ENCODE measurements at places on chromosomes 5 and 9.

GRCh38 chr5:3594510-3595005 lies 1.1 kb upstream of the IRX1 start:
- no peak for DNase-seq

DNA sequence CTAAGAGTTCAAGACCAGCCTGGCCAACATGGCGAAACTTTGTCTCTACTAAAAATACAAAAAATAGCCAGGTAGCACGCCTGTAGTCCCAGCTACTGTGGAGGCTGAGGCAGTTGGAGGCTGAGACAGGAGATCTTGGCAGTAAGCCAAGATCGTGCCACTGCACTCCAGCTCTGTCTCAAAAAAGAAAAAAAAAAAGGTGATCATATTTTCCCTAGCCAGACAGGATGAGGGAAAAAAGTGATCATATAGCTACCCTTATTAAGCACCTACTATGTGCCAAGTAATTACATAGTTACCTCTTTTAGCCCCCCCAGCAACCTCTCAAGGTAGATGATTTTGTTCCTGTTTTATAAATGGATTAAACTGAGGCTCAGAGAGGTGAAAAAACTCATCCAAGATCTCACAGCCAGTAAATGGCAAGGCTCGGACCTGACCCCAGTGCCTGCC lies 18.1 kb upstream of the RPL26L1 start:
- no peak for DNase-seq

GRCh38 chr9:130444565-130445221 lies at the start of gene ASS1:
ASS1 (plus strand) TSS chr9:130444961; CDS start chr9:130452229, 7,268 bp downstream.
- no peak for DNase-seq

DNA sequence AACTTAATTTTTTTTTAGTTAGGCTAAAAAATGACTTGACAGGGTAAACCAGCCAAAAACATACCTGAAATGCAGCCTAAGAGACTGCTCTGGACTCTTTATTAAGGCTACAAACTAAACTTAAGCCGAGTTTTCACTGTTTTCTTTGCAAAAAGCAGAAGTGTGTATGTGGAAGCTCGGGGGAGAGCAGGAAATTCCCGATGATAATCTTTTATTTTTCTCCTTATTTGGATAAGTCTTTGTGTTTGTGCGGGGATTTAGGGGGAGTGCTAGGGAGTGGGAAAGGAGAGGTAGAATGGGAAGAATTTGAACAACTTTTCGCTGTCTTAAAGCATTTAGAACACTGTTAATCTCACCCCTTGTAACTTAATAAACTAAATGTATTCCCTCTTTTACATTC lies 30.7 kb upstream of the GPR21 start:
- DNase-seq, result no peak

GRCh38 chr9:72601615-72602014 lies 80.2 kb downstream of the TMC1 start:
- no peak for DNase-seq

DNA sequence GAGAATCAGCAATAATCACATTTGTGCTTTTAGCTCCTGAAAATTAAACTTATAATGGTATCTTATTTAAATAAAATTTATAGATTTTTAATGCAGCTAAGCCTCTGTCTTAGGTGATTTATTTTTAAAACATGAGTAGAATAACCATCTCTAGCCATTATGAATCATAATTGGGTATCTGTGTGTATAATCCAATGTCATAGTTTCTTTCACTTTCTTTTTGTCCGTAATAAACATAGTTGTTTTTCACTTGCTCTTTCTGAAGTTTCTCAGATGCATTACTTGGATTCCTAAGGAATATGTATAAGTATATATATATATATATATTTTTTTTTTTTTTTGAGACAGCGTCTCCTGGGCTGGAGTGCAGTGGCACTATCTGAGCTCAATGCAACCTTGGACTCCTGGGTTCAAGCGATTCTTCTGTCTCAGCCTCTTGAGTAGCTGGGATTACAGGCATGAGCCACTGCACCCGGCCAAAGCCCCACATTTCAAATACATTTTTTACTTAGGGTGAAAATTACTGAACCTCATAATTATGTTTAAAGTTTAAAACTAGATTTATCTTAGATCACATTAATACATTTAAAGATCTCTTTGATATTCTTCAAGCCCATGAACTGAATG lies 377.1 kb downstream of the PRDM9 start:
- DNase-seq, result no peak

DNA sequence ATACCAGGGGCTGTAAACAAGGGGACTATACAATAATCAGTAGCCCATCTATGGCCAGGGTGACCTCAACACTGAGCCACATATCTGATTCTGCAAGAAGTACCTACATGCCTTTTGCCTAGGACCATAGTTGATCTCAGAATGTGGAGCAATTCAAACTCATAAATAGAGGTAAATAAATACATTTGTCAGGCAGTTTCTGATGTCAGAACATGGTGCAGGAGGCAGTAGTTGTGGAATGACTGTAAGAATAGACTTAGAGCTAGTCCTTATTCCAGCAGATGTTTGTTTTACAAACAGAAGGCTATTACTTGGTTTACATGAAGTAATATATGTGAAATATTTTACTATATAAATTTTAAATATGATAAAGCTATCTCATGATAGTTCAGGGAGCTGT lies 330.7 kb upstream of the DAB2 start:
- DNase-seq, result no peak

- no peak for DNase-seq
Measured at GRCh38 chr9:133604214-133604613, 5.0 kb downstream of the FAM163B start.

DNA sequence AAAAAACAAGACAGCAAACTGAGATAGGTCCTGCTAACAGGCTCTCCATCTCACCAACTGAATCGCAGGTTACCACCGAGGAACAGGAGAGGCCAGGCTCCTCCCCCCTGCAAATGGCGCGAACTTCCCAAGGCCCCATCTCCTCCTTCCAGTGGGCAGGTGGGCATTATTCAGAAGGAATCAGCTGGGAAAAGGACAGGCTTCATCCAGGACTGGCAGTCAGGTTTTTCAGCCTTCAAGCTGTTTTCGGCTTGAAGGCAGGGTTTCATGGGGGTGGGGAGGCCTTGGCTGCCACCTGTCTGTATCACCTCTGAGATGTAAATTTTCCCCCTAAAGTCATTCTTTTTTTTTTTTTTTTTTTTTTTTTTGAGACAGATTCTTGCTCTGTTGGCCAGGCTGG lies 79.4 kb downstream of the SFXN1 start:
- DNase-seq, result no peak

DNA sequence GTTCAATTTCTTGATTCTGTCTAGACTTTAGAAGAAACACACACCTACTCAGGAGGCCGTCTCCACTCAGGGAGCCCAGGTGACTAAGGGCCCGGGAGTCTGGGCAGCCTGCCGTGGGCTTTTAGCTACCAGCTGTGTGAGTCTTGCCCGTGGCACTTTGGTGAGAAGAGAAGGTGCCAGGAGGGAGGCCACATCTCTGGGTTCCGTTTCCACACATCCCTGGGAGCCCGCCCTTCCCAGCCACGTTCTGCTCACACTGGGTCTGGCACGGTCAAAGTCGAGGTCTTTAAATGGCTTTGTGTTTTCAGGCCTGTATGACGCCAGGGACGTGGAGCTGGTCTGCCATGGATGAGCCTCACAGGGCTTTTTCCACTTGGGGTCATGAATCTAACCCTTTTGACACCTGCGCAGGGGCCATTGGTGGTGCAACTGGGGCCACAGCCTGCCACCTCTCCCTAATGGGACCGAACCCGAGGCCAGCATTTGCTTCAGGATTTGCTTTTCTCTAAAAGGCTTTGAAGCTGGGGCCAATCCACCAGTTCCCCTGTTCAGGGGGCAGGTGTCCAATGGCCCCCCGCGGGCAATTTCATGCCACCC lies 17.2 kb upstream of the FCN2 start:
- no peak for DNase-seq

- DNase-seq, result no peak
Measured at GRCh38 chr5:181189363-181189961, 15.5 kb downstream of the TRIM7 start.

DNA sequence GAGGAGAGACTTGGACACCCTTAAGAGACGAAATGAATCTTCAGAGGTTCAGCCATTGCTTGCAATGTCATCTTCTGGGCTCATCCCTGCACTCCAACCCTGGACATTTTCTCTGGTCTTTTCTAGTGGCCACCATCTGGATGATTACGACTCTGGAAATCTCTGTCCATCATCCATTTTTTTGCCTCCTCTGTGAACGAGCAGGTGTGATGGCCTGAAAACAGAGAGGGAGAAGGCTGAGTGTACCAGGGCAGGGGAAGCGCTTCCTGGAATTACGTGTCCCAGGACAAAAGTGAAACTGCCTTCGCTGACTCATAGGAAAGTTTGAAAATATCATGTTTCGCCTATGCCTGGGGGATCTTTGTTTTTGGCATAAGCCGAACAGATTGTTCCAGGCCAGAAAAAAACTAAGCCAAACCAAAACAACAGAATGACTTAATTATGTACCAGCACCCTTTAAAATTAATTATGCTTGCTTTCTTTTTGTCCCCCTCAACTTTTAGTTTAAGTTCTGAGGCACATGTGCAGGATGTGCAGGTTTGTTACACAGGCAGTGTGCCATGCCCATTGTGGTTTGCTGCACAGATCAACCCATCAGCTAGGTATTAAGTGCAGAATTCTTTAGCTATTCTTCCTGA lies 31.9 kb downstream of the ANKRD33B start:
- no peak for DNase-seq

GRCh38 chr9:97366476-97366875 lies 45.4 kb upstream of the TDRD7 start:
- no peak for DNase-seq

DNA sequence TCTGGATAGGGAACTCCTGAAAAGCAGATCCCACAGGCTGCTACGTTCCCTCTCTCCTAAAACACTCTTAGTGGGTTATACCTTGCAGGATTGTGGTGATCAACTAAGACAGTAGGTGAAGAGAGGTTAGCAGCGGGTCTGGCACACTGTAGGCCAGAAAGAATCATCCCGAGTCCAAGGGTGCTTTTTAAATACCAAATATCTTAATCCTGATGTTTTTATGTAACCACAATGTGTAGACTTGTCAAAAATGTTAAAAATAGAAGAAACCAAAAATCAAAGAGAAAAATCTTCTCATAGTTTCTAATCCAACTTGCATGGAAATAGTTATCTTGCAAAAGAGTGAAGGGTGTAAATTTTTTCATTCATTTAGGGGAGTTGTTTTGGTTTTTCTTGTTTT lies 52.3 kb upstream of the IFNK start:
- no peak for DNase-seq

GRCh38 chr9:126117158-126117425 lies 209.5 kb upstream of the MVB12B start:
- no peak for DNase-seq

GRCh38 chr5:33975852-33976251 lies 8.6 kb downstream of the SLC45A2 start:
- no peak for DNase-seq

- no peak for DNase-seq
Measured at GRCh38 chr9:96139592-96140295, 162.2 kb downstream of the HSD17B3 start.

DNA sequence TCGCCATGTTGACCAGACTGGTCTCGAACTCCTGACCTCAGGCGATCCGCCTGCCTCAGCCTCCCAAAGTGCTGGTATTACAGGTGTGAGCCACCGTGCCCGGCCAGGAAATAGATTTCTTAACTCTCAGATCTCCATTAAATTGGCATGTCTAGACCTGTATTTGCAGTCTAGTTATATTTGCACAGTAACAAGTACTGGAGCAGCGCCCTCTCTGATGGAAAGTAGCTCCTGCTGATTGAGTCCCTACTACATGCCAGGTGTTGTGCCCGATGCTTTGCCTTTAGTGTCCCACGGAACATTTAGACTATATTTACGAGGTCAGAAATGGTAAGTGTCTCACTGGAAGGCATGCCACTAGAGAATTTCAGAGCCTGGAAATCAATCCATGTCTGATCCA lies 15.8 kb upstream of the TMED9 start:
- DNase-seq, result no peak

GRCh38 chr9:81827616-81828296 lies 100.5 kb upstream of the SPATA31D4 start:
- DNase-seq, result no peak

DNA sequence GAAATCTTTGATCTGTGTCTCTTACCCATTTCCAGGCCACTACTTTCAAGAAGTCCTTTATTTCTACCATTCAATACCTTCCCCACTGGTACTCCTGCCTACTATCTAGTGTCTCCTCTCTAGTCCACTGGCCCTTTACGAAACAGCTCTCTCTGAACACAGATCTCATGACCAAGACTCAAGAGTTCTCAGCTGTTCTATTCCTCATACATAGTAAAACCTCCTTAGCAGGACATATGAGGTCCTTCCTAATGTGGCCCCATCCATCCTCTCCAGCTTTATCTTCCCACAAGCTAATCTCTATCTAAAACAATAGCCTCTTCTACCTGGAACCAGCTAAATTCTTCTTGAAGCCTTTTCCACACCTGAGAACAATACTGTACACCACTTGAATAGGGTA lies 2.6 kb downstream of the TEX10 start:
- no peak for DNase-seq

DNA sequence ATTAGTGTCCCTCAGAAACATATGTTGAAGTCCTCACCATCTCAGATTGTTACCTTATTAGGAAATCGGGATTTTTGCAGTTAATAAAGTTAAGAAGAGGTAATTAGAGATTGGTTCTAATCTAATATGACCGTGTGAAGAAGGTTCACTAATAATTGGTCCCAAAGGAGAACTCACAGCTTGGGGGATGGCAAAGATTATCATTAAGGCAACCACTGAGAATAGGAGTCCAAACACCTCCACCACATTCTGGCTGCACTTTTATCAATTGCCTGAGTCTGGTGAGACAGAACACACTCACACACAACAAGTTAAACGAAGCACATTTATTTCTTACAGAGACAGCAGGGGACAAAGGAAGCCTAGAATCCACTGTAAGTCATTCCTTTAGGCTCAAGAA lies 94.9 kb upstream of the PRDM9 start:
- no peak for DNase-seq

- no peak for DNase-seq
Measured at GRCh38 chr5:34597034-34598027, 58.8 kb upstream of the RAI14 start.

GRCh38 chr5:42217791-42218190 lies 205.4 kb upstream of the GHR start:
- no peak for DNase-seq

- DNase-seq, result no peak
Measured at GRCh38 chr5:14032918-14033317, 88.4 kb upstream of the DNAH5 start.

- DNase-seq, result no peak
Measured at GRCh38 chr5:157143127-157143971, 684 bp upstream of the MED7 start.

DNA sequence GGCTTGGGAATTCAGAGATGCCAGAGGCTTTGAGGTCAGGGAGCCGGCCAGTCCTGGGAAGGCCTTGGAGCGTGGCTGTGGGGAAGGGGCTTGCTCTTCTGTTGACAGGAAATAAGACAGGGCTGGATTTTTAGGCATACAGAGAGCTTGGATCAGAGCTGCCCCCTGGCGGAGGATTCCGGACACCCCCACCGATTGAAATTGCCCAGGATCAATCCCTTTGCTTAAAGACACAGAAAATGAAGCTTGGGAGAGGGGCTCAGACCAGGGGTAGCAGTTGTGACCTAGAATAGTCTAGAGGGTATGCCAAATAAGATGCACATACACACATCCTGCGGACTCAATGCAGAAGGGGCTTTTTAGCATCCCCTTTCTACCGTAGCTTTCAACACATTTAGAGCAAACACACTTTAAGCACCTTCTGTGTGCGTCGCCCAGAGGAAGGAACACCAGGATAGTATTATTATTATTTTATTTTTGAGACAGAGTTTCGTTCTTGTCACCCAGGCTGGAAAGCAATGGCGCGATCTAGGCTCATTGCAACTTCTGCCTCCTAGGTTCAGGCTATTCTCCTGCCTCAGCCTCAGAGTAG lies 1.7 kb upstream of the NTMT1 start:
- DNase-seq, result no peak

GRCh38 chr5:38031304-38031703 lies 191.5 kb upstream of the GDNF start:
- no peak for DNase-seq

Data from GM12891 (cell line).